ENCODE measurements at places on chromosomes 13 and 19. TPM values are rescaled to one million over a fixed set of nuclear protein-coding genes. Genes with fewer than 3 reads are reported as not detected.
A peak's percentile ranks its signal among the peaks of the same experiment; 100 is the strongest.

GRCh38 chr13:65926750-65927171 lies 1303.4 kb downstream of the PCDH9 start:
- no peaks in the 10 kb centered on the region for H3K27me3 ChIP-seq
- no peak overlapping the region for H3K4me3 ChIP-seq
- peak; percentile 60 for DNase-seq
- no peaks in the 10 kb centered on the region for H3K36me3 ChIP-seq
- H3K27ac ChIP-seq = no peak overlapping the region
- no peaks in the 10 kb centered on the region for H3K4me1 ChIP-seq

DNA sequence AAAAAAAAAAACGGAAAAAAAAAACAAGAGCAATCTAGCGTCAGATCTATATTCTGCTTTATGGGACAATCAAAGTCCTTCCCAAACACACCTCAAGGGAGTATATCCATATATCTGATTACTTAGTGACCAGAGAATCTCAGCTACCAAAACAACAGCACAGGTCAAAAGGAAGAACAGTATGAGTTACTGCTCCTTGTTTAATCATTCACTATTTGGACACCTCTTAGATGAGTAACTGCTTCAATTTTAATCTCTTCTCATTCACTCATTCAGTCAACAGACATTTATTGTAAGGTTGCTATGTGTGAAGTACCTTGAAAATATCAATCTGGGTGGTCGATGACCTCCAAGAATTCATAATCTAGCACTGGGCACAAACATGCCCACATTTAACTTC lies 193.2 kb downstream of the IRS2 start:
- no peak overlapping the region for H3K4me3 ChIP-seq
- no peak overlapping the region for H3K27ac ChIP-seq
- no peaks in the 10 kb centered on the region for H3K27me3 ChIP-seq
- no peaks in the 10 kb centered on the region for H3K4me1 ChIP-seq
- H3K36me3 ChIP-seq = no peaks in the 10 kb centered on the region

GRCh38 chr19:45087531-45087930 lies 5.4 kb upstream of the PPP1R37 start:
- DNase-seq = no peak
- no peaks in the 10 kb centered on the region for H3K36me3 ChIP-seq
- H3K27me3 ChIP-seq = no peaks in the 10 kb centered on the region
- peaks cover 7% of the 10 kb centered on the region for H3K4me1 ChIP-seq
- no peak overlapping the region for H3K27ac ChIP-seq
- no peak overlapping the region for H3K4me3 ChIP-seq

- peak within 1 kb of the TSS; percentile 85 for H3K27ac ChIP-seq
- H3K4me3 ChIP-seq = peak within 1 kb of the TSS; percentile 84
- H3K4me1 ChIP-seq = peaks cover 7% of the 10 kb centered on the region
Observed at GRCh38 chr19:2096034-2096479, at the start of gene MOB3A. Gene MOB3A (minus strand): TSS chr19:2096326. CDS start chr19:2078560, 17,766 bp downstream.

Gene MADCAM1
- 0.09 TPM for total RNA-seq

Gene CABP5
- total RNA-seq = not detected

Gene SHC2
- total RNA-seq = 15.9 TPM

DNA sequence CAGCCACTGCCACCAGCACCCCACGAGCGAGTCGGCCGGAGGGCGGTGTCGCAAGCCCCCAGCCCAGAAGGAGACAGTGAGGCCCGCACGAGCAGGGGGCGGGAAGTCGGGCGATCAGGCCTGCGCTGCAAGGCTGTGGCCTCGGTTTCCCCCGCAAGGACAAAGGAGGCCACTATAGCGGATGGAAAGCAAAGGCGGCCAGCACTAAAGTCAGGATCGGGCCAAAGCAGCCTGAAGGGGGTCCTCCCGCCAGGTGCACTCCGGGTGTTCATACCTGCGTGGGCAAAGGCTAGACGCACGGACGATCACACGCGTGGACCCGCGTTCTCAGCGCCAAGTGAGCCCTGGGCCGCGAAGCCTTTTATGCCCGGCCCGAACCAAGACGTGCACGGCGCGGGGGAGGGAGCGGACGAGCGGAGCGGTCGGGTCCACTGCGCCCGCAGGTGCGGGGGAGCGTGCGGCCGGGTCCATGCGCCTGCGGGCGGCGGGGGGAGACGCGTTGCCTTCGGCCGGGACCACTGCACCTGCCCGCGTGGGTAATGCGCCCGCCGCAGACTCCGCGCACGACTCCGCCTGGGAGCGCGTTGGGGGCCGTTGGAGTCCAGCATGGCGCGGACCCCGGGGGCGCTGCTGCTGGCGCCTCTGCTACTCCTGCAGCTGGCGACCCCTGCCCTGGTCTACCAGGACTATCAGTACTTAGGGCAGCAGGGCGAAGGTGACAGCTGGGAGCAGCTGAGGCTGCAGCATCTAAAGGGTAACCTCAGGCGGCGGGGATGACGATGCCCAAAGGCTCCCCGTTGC lies at the start of the genes PRDX2 and THSD8:
TSS of gene PRDX2 (minus strand) at position 335 of the 801 bp plus-strand sequence. CDS start 539 bp downstream, outside the sequence.
TSS of gene THSD8 (plus strand) at position 604 of the 801 bp plus-strand sequence. CDS start at position 607, 3 bp downstream.
- H3K4me1 ChIP-seq = peaks cover 5% of the 10 kb centered on the region
- DNase-seq = peak; percentile 93
- H3K27ac ChIP-seq = no peak within 1 kb of the TSS
- peak within 1 kb of the TSS; percentile 83 for H3K4me3 ChIP-seq
- no peaks in the 10 kb centered on the region for H3K36me3 ChIP-seq
- H3K27me3 ChIP-seq = peaks cover 12% of the 10 kb centered on the region

Gene ATP8A2
- total RNA-seq = 4.8 TPM

DNA sequence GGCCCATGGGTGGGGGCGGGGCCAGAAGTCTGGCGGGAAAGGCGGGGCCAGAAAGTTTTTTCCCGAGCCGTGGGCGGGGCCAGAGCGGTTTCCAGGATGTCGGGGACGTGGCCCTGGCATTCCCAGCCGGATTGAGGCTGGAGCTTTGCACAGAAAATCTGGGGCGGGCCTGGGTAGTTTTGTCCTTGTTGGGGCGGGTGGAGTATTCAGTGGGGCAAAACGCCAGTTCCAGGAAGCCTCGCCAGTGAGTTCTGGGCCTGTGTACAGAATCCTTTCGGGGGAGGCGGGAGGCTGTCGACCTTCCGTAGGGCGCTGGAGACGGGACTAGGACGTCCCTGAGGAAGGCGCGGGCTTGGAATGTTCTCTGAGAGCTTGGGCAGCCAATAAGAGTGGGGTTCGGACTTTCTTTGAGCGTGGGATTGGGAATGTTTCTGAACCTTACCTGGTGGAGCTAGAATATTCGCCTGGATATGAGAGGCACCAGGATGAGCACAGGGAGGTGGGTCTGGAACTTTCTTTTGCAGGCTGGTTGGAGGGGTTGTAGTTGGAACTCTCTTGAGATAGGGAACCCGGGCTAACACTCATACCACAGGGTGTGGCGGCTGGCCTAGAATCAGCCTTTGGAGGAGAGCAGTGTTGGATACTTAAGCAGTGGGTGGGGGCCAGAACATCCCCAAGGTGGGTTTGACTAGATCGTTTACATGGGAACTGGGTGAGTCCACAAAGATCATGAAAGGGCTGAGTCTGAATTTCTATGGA lies 1.3 kb downstream of the CCDC9 start:
- no peak for DNase-seq
- peak overlapping the region; percentile 59 for H3K27ac ChIP-seq
- no peaks in the 10 kb centered on the region for H3K27me3 ChIP-seq
- no peaks in the 10 kb centered on the region for H3K36me3 ChIP-seq

Gene WDR88
- total RNA-seq = not detected

- no peak overlapping the region for H3K27ac ChIP-seq
- no peaks in the 10 kb centered on the region for H3K4me1 ChIP-seq
- DNase-seq = no peak
- no peaks in the 10 kb centered on the region for H3K36me3 ChIP-seq
Observed at GRCh38 chr19:33699754-33700407, 78.1 kb downstream of the CHST8 start.

GRCh38 chr13:102724923-102725322 lies 30.1 kb upstream of the METTL21C start:
- no peak overlapping the region for H3K4me3 ChIP-seq
- H3K27ac ChIP-seq = no peak overlapping the region
- H3K4me1 ChIP-seq = no peaks in the 10 kb centered on the region
- no peak for DNase-seq

Gene SMIM44
- not detected for total RNA-seq

DNA sequence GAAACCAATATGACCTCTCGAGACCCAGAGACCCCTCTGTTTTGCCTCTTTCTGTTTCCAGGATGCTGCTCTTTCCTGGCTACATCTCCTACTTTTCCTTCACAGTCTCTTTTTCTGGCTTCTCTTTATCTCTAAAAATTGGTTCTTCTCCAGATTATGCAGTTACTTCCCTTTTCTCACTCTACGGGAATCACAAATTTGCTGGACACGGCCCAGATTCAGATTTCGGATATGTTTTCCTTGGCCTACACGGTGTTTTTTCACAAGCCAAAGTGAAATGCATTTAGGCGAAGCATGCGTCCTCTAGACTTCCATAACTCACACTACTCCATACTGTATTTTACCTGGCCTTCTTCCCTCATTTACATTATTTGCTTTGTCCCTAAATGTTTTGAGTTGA lies 214.7 kb upstream of the MIR17HG start:
- H3K36me3 ChIP-seq = no peaks in the 10 kb centered on the region
- H3K4me1 ChIP-seq = peaks cover 35% of the 10 kb centered on the region
- DNase-seq = no peak
- no peak overlapping the region for H3K4me3 ChIP-seq

DNA sequence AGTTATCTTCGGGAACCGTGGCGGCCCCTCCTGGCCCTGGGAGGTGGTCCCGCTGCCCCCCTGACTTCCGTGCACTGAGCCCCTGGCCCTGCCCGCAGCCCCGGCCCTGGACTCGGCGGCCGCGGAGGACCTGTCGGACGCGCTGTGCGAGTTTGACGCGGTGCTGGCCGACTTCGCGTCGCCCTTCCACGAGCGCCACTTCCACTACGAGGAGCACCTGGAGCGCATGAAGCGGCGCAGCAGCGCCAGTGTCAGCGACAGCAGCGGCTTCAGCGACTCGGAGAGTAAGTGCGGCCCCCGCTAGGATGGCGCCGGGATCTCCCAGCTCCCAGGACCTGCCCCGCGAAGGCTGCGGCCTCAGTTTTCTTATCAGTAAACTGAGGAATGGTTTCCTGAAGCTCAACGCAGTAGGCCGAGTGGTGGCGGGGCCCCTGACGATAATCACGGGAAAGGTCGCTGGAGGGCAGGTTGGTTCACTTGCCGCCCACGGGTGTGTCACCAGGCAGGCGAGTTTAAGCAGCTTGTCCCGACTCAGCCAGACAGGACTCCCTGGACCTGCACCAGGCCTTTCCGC lies 924 bp downstream of the RGCC start:
- H3K27me3 ChIP-seq = peaks cover 99% of the 10 kb centered on the region
- H3K27ac ChIP-seq = no peak overlapping the region
- peak overlapping the region; percentile 63 for H3K4me3 ChIP-seq
- peak; percentile 54 for DNase-seq
- no peaks in the 10 kb centered on the region for H3K4me1 ChIP-seq

- DNase-seq = no peak
- no peaks in the 10 kb centered on the region for H3K27me3 ChIP-seq
- peaks cover 3% of the 10 kb centered on the region for H3K4me1 ChIP-seq
- H3K4me3 ChIP-seq = no peak overlapping the region
- no peak overlapping the region for H3K27ac ChIP-seq
Observed at GRCh38 chr13:34879851-34880250, 62.2 kb upstream of the NBEA start.

- no peak for DNase-seq
- H3K4me3 ChIP-seq = no peak overlapping the region
- H3K4me1 ChIP-seq = no peaks in the 10 kb centered on the region
- H3K27ac ChIP-seq = no peak overlapping the region
- peaks cover 13% of the 10 kb centered on the region for H3K36me3 ChIP-seq
Observed at GRCh38 chr13:23411220-23411619, 22.3 kb downstream of the SACS start.

- no peaks in the 10 kb centered on the region for H3K36me3 ChIP-seq
- no peak overlapping the region for H3K27ac ChIP-seq
- DNase-seq = no peak
- peaks cover 57% of the 10 kb centered on the region for H3K4me1 ChIP-seq
- H3K4me3 ChIP-seq = no peak overlapping the region
- no peaks in the 10 kb centered on the region for H3K27me3 ChIP-seq
Observed at GRCh38 chr13:100513987-100514670, 74.5 kb downstream of the GGACT start.

DNA sequence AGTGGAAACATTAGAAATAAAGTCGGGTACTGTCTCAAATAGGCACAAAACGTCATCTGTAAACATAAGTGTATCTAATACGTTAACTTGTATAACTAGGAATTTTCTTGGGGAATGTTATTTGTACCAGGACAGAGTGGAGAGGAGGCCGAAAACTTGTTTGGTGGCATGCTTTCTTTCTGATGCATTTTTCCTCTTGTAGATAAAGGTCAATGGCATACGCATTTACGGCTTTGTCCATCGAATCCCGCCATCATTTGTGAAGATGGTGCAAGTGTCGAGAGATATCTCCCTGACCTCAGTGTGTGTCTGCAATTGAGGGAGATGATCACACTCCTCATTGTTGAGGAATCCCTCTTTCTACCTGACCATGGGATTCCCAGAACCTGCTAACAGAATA lies 4.7 kb downstream of the LGALS13 start:
- H3K36me3 ChIP-seq = no peaks in the 10 kb centered on the region
- H3K27me3 ChIP-seq = no peaks in the 10 kb centered on the region
- H3K4me1 ChIP-seq = no peaks in the 10 kb centered on the region
- no peak for DNase-seq
- no peak overlapping the region for H3K4me3 ChIP-seq

Gene DLL3
- 0.37 TPM for total RNA-seq

- no peak overlapping the region for H3K27ac ChIP-seq
- H3K4me1 ChIP-seq = peaks cover 15% of the 10 kb centered on the region
- DNase-seq = no peak
- H3K4me3 ChIP-seq = peak overlapping the region; percentile 33
- H3K36me3 ChIP-seq = no peaks in the 10 kb centered on the region
Observed at GRCh38 chr19:17418710-17419109, 1.1 kb upstream of the MVB12A start.

Gene ACER1
- not detected for total RNA-seq

DNA sequence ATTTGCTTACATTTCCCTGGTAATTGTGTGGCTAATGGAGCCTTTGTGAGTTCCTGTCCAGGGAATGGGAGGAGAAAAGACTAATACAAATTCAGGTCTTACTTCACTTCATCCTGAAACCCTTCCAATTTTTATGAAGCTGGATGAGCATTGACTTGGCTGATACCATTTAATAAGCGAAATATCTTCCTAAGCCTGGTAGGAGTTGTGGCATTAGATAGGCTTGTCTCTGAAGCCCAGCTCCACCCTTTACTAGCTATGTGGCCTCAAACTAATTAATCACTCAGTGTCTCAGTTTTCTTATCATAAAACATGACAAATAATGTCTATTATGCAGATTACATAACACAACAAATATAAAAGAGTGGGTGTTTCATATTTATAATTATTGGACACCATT lies 106.3 kb downstream of the FGF9 start:
- DNase-seq = no peak
- no peaks in the 10 kb centered on the region for H3K36me3 ChIP-seq
- no peak overlapping the region for H3K4me3 ChIP-seq
- H3K27me3 ChIP-seq = no peaks in the 10 kb centered on the region
- no peaks in the 10 kb centered on the region for H3K4me1 ChIP-seq

Gene ZNF534
- total RNA-seq = 0.62 TPM
